Hepatic stellate cell (primary cell): ENCODE measurements at places on chromosomes 3 and 15.

- no peak for DNase-seq
These were observed 129.3 kb downstream of the IQCH start for GRCh38 chr15:67383899-67384298.

- no peak for DNase-seq
These were observed 254.3 kb upstream of the ICE2 start for GRCh38 chr15:60733196-60733595.

- no peak for DNase-seq
These were observed 30.6 kb downstream of the FLNB start for GRCh38 chr3:58038675-58039292.

- no peak for DNase-seq
These were observed 981.3 kb upstream of the ALCAM start for GRCh38 chr3:104385421-104385820.

GRCh38 chr15:38474155-38474757, 20.3 kb downstream of the FAM98B start:
- no peak for DNase-seq

DNA sequence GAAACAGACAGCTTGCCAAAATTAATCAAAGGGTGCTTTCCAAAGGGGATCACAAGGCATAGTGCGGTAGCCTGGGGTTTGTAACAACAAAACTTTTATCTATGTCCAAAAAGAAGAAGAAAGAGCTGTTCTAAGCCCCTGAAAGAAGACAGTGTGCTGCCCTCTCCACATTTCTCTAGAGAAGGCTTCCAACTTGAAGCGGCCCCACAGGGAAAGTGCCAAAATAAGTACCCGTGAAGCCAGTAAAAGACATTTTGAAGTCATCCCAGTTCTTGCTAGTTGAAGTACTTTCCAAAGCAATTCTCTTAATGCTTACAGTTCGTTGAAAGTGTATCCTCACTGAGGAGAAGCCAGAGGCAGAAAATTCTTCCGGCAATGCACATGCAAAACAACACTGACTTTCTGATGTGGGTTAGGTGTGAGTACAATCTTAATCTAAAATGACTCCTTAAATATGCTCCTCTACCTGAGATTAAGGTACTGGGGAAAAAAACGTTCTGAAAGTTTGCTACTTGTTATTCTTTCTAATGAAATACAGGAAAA, 21.3 kb downstream of the GPR15 start:
- no peak for DNase-seq

DNA sequence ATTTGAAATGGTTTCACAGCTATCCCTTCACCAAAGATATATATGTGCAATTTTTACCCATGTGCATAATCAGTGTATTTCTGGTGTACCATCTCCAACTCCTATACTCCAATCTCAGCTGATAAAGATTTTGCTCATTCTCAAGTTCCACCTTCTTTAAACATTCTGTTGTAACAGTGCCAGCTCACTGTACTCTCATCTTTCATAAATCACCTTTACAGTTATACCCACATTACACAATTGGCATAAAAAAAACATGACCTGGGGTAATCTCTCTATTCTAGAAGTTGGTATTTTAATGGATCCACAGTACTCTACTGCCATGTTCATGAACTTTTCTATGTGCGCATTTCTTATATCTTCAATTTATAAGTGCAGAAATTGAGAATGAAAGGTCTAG, 339.9 kb upstream of the DPH6 start:
- no peak for DNase-seq

DNA sequence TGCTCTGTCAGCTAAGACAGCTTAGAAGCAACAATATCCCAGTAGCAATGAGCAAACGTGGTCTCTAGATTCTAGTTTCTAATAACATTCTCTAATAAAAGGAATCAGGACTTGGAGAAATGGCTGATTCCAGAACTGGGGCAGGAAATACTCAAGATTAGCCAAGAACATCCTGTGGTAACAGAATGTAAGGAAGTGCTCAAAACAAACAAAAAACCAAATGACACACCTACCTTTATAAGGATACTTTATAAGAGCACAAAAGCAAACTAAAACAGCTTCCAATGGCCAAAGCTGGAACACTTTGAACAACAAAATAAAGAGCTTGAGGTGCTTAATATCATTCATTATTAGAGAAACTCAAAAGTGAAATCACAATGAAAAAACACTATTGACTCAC, 33.1 kb upstream of the EIF5A2 start:
- DNase-seq, result no peak

DNA sequence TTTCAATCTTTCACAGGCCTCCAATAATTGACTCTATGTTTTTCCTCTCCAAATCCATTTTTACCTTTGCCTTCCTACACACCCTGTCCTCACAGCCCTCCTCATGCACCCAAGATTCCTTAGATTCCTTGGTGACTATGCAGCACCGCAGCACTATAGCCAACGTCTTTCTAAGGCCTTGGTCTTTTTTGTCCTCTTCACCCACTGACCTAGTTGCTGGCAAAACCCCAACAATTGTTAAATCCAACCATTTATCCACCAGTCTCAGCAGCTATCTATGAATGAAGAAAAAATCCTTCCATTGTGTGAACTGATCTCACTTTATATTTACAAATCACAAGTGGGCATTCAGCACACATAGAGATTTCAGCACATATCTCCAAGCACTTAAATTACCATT, 203.9 kb downstream of the VGLL3 start:
- no peak for DNase-seq

DNA sequence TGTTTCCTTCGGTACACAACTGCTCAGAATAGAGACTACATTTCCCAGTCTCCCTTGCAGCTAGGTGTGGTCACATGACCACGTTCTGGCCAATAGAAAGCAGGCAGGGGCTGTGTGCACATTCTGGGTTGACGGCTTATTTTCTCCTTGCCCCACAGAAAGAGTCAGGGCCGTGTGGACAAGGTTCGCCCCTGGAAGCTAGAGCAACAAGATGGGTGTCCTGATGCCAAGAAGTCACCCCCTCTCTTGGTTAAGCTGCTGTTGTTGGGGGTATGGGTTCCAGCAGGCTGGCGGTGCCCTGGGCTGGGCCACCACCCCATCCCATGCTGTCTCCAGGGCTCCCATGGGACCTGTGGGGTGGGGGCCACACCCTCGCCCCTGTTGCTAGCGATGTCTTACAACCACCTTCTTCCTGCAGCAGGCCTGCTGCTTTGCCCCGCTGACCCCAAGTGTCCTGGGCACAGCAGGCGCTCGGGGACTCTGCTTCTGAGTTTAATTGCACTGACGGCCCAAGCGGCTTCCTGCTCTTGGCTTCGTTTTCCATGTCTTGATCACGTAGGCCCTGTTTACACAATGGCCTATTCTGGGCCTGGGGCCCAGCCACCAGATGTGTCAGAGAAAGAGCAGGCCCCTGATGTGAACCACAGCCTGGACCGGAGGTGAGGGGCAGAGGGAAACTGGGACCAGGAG, 24.9 kb downstream of the ABTB1 start:
- DNase-seq, result peak; percentile 74

GRCh38 chr3:46921041-46921440, 43.5 kb downstream of the PTH1R start:
- no peak for DNase-seq

GRCh38 chr3:141415953-141416352, 47.6 kb downstream of the ZBTB38 start:
- DNase-seq, result no peak

DNA sequence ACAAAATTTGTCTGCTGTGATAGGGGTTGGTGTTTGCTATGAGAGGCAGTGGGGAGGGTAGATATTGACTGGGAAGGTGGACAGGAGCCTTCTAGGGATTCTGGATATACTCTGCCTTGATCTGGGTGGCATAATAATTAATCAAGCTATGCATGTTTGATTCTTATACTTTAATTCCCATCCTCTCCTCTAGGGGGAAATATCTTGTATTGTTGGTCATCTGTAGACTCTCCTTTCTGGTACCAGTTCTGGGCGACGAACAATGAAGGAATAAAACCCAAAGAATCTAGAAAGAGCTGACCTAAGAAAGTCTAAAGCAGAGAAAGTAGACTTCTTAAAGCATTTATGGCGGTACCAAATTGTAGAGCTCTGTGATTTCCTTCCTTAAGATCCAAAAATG, 198.2 kb upstream of the STRIT1 start:
- no peak for DNase-seq

DNA sequence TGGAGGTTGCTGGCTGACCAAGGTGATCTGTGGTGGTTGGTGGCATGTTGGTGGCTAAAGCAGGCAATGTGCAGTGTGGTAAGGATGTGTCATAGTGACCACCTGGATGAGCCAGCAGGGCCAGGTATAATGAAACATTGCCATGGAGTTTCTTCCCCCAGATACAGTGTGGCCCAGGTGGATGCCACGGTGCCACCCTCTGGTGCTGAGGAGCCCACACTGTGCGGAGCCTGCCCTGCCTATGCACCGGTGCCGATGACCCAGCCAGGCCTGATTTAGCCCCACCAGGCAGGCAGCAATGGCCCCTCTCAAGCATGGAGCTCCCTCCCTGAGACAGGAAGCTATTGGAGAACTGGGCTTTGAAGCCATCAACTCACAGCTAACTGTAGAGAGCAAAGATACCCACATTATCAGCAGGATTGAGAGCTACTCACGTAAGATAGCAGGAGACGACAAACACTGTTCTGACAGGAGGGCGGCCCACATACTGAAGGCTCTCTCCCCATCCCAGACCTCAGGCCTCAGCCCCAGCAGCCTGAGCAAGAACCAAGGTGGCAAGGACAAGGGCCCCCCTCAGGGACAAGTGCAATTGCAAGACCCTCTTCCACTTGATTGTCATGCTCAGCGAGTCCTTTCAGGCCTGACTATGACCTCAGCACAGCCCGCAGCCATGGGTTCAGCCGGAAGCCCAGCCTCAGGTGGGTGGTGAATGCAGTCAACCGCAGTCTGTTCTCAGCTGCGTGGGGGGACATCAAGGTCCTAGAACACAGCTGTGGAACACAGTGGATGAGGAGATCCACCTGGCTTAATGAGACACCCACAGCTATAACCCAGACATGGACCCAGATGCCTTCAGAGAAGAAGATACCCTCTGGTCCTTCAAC, 82.8 kb upstream of the CDV3 start:
- no peak for DNase-seq

DNA sequence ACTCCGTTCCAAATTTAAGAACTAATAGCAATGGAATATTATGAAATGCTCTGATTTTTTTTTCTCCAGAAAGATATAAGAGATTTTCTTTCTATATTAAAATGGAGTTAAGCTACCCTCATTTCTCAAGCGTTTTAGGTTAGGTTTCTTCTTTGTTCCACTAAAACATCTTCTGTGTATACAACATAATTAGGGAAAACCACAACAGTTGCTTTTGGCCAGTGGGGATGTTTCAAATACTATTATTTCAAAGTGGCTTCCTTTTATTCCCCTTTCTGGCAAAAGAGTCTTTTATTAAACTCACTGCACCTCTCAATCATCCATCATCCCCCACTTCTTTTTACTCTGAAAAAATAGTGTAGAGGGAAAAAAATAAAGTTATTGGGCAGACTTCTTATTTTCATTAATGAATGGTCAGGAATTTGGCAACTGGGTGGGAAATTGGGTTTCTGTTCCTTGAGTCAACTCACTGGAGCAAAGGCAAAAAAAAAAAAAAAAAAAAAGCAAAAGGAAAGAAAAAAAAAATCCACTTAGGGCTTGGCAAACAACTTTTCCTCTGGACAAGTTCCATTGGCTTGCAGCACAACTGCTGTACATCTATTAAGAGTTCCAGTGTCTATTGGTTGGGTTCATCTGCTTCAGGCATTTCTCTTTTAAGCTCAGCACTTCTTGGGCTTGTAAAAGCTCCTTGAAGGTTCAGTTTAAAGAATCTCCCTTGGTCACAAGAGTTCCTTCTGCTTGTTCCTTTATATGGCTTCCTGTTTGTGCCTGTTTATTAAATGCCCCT, 963.4 kb downstream of the ROBO1 start:
- DNase-seq, result no peak

GRCh38 chr3:18572809-18573208, 147.7 kb upstream of the SATB1 start:
- DNase-seq, result no peak

GRCh38 chr3:50324351-50325112, 2.0 kb upstream of the HYAL2 start:
- peak; percentile 81 for DNase-seq

DNA sequence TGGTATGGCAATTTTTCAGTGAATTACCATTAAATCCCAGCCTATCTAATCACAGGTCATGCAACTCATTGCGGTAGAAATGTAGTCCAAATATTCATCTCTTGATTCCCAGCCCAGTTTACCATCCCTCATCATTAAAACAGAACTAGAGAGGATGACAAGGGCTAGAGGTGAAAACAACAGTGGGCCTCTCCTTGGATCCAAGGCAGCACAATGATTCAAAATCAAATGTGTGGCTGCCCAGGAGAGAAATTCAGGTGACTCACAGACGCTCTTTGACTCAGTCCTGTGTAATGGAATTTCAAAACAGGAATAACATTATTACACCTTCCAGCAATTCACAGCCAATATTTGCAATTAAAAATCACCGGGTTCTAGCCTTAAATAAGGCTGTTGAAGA, 246.5 kb downstream of the TBL1XR1 start:
- DNase-seq, result no peak

GRCh38 chr3:8887435-8888300, 75.6 kb downstream of the RAD18 start:
- no peak for DNase-seq

DNA sequence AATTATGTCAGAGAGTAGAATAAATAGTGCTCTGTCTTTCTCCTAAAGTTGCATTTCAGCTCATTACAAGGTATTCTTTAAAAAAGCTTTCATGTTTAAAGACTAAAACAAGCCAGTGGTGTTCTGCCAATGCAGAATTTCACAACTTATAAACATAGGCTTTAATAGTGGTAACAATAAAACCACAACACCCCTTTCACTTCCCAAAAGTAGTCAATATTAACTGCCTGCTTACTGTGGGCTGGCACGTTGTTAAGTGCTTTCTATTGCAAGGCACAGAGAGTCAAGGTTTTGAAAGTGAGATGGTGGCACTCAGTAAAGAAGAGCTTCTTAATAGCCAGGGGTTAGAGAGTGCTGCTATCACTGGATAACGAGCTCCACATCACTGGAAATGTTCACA, 8.4 kb upstream of the RTP1 start:
- DNase-seq, result no peak

DNA sequence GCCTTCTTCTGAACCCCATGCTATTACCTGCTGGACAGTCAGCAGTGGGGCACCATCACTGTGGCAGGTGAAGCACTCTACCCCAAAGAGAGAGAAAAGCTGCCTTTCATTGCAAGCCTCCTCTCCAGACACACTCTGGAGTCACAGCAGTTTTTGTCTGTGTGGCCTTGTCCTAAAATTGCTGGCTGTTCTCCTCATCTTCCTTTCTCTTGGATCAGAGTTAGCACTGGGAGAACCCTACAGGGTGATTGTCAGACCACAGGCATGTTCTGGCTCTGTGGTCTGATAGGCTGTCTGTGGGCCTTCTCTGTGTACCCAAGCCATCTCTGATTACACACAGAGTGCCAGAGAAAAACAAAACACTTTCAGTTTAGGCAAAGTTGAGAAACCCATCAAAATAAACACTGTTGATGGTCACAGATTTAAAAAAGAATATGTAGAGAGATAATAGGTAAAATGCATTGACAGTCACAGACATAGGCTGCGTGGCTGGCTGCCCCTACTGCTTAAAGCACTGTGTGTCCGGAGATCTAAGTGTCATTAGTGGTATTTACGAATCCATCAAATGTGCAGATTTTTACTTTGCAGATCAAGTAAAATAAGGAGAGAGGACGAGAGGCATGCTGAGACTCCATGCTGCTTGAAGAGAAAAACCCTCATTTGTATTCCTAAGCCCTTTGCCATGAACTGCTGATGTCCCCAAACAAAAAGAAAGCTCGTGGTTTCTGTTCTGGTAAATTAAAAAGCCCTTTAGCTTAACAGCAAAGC, 689.9 kb downstream of the TUSC7 start:
- peak; percentile 33 for DNase-seq

- DNase-seq, result no peak
These were observed 336.4 kb downstream of the IL20RB start for GRCh38 chr3:137294139-137294538.

GRCh38 chr3:173659972-173660371, 262.4 kb downstream of the NLGN1 start:
- no peak for DNase-seq
